ENCODE measurements at places on chromosomes 2 and 18.

DNA sequence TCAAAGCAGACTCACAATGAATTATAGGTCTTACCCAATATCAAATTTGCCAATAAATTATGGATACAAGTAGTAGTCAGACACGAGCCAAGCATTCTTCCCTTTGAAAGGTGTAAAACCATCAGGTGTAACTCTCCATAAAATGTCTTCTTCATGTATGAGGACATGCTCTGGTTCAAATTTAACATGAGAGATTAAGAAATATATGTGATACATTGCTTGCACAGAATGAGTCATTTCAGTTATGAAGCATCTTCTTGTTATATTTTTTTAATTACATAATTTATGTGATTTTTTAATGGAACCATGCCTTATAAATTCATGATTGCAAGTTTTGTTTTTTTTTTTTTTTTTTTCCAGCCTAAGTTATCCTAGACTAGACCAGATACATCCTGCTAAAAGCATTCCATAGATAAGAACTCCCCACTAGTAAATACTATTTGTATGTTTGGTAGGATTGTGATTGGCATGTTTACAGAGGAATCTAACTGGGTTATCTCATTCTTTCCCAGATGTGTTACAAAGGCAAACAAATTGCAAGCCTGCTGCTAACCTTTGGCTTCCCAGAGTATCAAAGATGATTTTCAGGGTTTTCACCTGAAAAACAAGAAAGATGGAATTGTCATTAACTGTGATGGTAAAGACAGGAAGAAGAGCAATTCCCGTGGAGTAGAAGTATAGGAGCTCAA is 621.9 kb downstream of the XIRP2 start:
- no peak for DNase-seq

GRCh38 chr2:29816651-29817050 is 104.7 kb downstream of the ALK start:
- DNase-seq = no peak

DNA sequence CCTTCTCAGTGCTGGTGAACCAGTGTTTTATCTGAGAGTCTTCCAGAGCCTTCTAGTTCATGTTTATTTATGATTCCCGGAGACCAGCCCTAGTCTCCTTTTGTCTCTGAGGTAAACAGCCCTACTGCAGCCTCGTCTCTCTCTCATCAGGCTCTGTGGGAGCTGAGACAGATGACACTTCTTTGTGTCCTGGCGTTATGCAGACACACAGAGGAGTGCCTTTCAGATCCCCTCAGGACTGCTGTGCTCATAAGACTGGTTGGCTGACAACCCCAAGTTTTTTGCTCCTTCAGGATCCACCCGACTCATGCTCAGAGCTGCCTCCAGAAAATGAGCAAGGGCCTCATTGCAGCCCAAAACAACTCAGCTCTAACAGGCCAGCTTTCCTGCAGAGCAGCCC is 523.8 kb upstream of the SPHKAP start:
- DNase-seq = no peak

- no peak for DNase-seq
Measured at GRCh38 chr18:48453330-48454066, 44.3 kb upstream of the ZBTB7C start.

DNA sequence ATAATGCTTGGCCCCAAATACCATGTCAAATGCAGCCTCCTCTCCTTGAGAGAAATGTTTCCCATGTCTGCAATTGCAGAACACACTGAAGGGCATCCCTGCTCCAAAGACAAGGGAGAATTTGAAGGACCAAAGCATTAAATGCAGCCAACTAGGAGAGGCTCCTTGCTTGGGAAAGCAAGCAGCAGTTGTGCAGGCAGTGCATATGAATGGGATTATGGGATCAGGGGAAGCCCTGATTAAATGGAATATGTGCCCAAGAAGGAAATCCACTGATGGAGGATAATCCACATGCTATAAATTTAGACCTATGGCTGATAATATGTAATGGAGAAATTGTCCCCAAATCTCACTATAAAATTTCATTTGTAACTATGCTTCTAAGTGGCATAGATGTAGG is 116.1 kb downstream of the NCKAP5 start:
- DNase-seq = no peak

GRCh38 chr2:71603851-71604725 is 150.7 kb downstream of the DYSF start:
- no peak for DNase-seq

Measured in Ammon's horn (tissue), 1 donor.